Lower lobe of right lung (tissue), 2 donors: ENCODE measurements at places on chromosomes 16 and 17. TPM values are rescaled to one million over a fixed set of nuclear protein-coding genes. Genes with fewer than 3 reads are reported as not detected.

GRCh38 chr17:16442141-16442540 lies 26.8 kb downstream of the TRPV2 start:
- no peak for DNase-seq

DNA sequence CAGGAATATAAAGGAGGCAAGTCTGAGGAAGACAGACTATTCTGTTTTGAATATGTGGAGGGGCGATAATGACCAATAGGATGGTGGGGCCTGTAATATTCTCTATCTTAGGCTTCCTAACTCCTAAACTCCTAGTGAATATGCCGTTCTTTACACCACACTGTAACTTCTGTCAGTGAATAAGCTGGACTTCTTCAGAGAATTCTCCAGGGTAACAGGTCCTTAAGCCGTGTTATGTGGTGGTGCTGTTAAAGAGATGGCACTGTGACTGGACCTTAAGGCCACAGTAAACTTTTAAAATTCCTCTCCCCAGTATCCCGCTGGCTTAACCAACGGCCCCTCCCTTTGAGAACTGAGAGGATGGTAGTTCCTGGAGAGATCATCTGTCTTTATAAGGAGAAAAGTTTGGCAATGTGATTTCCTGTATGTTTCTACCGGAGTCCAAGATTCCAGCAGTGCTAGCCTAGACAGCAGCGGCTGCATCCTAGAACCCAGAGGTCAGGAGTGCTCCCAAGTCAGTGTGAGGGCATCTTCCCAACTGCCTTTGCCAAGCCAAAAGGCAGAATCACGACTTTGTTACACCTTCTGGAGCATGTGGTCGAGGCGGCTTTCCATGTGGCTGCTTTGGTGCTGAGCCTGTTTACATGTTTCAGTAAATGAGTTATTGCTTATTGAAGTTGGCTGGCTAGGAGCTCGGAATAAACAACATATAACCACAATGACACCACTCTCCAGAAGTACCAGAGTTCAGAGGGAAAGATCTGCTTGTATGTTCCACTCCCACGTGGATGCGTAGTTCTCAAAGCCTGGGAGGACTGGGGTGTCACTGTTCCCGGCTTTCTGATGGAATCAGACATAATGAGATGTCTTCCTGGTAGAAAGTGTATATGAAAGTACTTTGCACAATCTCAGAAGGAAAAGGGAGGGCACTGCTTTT lies 41.0 kb downstream of the TUBD1 start:
- DNase-seq = no peak

ACE gene
- 90.7 TPM for total RNA-seq

ZNF646 gene
- total RNA-seq = 23.1 TPM

MYH8 gene
- total RNA-seq = not detected
